ENCODE measurements at places on chromosomes 1 and 21.

- no peak for DNase-seq
Observed at GRCh38 chr1:203039609-203040512, 13.6 kb downstream of the PPFIA4 start.

- no peak for DNase-seq
Observed at GRCh38 chr1:53619367-53620060, 119.5 kb downstream of the GLIS1 start.

- DNase-seq: no peak
Observed at GRCh38 chr1:6185635-6186382, 5.7 kb upstream of the CHD5 start.

DNA sequence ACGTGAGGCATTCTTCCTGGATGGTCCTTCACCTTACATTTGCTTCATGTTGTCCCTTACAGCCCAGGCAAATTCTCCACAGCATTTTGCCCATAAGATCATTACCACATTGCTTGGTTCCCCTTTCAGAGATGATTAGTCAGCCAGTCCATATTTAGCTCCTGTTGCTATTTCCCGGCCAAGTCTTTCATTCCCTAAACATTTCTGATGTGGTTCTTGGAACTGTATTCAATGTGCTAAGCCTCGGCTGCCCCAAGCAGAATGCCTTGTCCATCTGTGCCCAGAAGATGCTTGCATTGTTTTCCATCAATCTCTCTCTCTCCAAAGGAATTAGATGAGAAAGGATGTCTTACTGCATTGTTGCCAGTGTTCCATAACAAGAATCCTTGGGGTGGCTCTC, 420.9 kb upstream of the CAMK1G start:
- no peak for DNase-seq

DNA sequence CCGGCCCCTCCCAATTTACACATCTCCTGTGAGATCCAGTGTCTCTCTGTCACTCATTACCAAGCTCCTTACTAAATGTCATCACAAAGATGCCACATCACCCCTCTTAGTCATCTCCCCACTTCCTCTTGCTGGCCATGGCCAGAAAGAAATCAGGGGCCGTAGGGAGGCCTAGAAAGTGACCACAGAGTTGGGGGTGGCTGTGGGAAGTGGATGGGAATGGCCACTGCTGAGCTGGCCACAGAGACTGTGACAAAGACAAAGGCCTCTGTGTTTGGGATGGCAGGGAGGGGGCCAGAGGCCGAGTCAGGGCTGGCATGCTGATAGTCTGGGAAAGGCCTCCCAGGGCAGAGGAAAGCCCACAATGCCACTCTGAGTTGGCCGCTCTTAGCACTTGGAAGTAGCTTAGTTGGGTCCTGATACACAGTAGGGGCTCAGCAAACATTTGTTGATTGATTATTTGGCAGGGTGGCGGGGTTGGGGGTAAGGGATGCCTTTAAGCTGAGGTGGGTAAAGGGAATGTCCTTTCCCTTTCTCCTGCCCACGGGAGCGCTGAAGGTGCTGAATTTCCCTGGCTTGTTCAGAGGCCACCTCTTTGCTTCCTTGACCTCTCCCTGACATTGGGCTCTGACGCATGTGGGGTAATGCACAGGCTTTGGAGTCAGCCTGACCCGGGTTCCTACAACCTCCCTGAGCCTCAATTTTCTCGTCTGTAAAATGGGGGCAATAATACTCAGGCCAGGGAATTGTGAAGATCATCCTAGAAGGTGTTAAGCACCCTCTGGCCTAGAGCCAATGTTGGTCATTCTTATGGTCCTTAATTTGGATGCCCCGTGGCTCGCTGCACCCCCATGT, 13.2 kb downstream of the NAV1 start:
- no peak for DNase-seq

DNA sequence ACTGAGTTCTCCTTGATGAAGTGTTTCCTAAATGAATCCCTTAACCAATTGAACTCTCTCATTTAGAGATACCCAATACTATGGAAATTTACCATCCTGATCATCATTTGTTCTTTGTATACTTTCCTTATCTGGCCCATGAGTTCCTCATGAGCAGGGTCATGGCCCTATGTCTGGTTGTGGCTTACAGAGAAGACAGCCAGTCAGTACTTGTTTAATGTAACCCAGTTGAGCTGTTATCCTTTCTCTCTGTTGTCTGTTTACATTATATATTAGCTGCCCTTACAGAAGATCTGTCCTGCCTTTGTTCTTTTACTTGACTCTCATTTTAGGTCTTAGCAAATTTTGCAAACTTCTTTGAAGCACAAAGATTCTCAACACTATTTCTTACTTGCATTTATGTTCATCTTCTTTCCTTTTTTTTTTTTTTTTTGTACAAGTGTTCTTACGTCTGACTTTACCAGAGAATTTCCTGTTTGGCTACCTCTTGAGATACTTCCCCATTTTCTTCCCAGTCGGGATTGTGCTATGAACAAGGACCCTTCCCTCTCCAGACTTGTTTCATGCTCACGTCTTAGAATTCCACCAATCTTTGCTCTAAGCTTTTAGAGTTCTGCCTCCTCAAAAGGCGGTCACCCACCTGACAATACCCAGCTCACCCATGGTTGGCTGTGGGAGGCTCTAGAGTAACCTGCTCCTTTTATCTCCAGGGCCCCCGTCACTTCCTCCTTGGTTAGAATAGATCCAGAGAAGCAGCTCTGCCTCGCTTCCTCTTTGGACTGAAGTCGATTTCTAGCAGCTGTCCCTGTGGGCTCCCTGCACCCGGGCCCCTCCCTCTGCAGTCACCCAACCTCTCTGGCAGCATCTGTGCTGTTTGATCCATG, 53.6 kb upstream of the RUNX1 start:
- peak; percentile 37 for DNase-seq

- DNase-seq: no peak
Observed at GRCh38 chr1:172616195-172616594, 42.7 kb upstream of the FASLG start.

GRCh38 chr1:44821240-44821715, 13.0 kb downstream of the BTBD19 start:
- DNase-seq: no peak

GRCh38 chr21:44942566-44942965, 2.7 kb downstream of the SLX9 start:
- DNase-seq: no peak

DNA sequence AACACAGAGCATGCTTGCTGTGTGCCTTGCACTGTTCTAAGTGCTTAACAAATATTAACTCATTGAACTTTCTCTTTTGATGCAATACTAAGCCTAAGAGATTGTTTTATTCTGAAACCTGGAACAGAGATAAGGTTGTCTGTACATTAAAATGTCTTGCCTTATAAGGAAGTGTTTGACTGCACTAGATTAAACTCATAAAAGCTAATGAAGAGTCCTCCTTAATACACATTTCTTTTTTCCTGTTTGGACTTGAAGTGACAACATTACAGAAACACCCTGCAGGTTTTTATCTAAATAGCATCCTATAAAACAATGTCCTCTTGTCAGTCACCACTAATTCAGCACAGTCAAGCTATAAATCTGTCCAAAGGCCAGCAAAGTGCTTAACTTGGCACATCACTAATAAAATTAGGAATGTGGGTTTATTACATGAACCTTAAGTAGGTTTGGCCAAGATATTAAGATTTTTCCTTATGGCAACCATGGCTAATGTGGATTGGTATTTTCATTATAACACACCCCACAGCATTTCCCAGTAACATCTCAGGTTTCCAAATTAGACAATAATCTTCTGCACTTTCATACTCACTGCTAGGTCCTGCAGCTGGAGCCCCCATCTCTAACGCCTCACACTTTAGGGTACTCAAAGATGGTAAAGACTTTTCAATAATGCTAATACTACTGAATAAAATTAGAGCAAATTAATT, 389.7 kb downstream of the LMO4 start:
- DNase-seq: no peak

- no peak for DNase-seq
Observed at GRCh38 chr21:46187814-46188213, 3.6 kb upstream of the SPATC1L start.

GRCh38 chr21:37536616-37537278, 170.2 kb downstream of the DYRK1A start:
- DNase-seq: no peak

- DNase-seq: no peak
Observed at GRCh38 chr1:176976225-176976624, 188.3 kb downstream of the ASTN1 start.

DNA sequence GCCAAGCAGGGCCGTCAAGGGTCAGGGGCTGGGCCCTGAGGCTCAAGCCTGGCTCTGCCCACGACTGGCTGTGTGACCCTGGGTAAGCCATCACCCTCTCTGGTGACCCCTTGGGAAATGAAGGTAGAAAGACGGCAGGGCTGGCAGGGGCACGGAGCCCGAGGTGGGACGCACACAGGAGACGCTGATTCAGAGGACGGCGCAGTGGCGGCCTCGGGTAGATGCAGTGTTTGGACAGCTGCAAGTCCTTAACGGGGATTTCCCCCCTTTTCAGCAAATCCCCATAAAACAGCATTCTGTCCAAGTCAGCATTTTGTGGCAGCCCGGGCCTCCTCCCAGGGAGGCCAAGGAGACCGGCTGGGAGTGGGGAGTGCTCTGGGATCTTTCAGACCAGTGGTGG, 16.7 kb downstream of the COL8A2 start:
- no peak for DNase-seq

DNA sequence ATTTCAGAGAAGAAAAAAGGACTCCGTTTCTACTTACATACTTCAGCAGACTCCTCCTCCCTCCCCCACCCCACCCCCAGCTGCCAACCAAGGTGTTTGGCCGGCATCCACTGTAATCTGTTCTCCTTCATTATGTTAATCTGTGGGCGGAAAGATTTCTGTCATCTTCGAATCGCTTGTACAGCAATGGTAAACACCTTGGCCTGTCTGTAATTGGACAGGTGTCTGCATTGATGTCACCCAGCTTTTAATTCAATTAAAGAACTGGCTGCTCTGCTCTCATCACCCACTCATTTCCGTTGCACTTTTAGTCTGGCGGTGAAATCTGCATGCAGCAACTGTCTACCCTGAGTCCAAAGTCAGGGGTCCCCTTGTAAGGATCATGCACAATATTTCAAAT, 368.6 kb downstream of the USH2A start:
- DNase-seq: no peak

- no peak for DNase-seq
Observed at GRCh38 chr1:55700359-55701130, 485.4 kb upstream of the USP24 start.

DNA sequence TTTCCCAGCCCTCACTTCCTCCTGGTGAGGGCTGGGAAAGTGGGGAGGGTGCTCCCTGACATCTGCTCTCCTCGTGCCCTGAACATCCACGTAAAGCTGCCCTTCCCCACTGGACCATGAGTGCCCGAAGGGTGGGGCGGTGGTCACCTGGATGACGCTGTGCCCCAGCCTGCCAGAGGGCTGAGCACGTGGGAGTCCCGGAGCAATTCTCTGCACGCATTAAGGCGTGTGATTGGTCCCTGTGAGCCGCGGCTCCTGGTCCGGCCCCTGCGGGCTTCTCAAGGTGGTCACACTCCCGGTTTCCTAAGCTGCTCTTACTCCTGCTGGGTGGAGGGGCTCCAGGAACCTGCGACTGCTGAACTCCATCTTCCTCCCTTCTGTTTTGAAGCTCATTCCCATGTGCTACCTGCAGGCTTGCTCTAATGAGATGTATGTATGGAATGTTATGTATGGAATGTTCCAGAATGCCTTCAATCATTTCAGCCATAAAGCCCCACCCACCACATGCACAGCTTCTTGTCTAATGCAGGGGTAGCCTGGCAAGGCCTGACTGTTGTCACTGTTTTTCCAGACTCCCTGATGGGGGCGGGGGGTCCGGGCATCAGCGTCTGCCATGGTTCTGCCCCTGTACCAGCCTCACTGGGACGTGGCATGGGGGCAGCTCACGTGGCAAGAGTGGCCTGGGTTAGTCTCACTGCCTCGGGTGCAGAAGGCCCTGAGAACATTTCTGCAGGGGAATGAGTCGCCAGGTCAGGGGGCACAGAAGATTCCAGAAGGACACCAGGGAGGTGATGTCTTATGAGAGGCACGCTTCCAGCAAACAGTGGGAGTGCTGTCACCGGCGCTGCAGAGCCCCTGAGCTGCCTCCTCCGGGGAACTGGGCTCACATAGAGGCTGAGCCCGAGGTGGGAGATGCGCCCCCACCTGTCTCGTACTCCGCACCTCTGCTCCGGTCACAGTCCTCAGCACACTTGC, 19.4 kb downstream of the KRTAP10-1 start:
- no peak for DNase-seq

- no peak for DNase-seq
Observed at GRCh38 chr1:2561446-2561845, 5.3 kb downstream of the TNFRSF14 start.

DNA sequence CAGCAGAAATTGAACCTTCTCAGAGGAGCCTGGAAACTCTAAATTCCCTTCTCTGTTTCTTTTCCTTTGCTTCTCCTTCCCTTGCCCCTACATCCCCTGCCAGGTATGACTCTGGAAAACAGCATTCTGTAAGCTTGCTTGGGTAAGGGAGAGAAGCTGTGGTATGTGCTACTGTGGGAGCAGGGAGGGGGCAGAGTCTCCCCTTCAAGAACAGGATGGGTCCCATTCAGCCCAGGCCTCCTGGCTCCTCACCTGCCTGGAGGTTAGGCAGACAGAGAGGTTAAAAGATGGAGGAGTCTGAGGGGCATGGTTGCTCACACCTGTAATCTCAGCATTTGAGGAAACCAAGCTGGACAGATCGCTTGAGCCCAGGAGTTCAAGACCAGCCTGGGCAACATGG, 40.6 kb upstream of the UBE2U start:
- DNase-seq: no peak

- peak; percentile 47 for DNase-seq
Observed at GRCh38 chr21:38806153-38806941, 618 bp downstream of the ETS2 start.

- no peak for DNase-seq
Observed at GRCh38 chr1:17544776-17545350, 5.4 kb downstream of the ARHGEF10L start.

GRCh38 chr1:24297187-24297851, 21.8 kb upstream of the GRHL3 start:
- no peak for DNase-seq

GRCh38 chr1:3733094-3733882, 19.0 kb upstream of the CCDC27 start:
- no peak for DNase-seq

GRCh38 chr1:59748123-59748522, 66.6 kb upstream of the HOOK1 start:
- no peak for DNase-seq

GRCh38 chr1:153527683-153528040, 8.1 kb downstream of the S100A6 start:
- DNase-seq: no peak

- no peak for DNase-seq
Observed at GRCh38 chr1:17603091-17603841, 63.8 kb downstream of the ARHGEF10L start.

DNA sequence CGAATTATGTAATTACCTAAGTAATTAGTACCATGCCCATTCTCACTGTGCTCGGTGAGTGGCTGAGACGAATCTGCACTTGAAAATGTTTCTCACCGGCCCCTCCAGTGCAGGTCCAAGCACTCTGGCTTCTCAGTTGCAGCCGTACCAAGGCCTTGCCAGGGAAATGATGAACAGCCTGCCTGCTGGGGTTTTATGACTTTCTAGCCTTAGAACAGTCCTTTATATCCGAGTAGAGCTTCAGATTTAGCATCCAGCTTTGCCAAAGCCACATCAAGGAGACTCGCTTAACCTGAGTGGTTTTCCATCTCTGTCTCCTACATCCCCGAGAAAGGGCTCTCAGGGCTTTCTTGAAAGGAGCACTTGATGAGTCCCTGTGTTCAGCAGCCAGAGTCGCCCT, 83.4 kb downstream of the GREM2 start:
- DNase-seq: no peak

All from GM12891 (cell line).